ENCODE measurements at places on chromosomes 5 and 9.

DNA sequence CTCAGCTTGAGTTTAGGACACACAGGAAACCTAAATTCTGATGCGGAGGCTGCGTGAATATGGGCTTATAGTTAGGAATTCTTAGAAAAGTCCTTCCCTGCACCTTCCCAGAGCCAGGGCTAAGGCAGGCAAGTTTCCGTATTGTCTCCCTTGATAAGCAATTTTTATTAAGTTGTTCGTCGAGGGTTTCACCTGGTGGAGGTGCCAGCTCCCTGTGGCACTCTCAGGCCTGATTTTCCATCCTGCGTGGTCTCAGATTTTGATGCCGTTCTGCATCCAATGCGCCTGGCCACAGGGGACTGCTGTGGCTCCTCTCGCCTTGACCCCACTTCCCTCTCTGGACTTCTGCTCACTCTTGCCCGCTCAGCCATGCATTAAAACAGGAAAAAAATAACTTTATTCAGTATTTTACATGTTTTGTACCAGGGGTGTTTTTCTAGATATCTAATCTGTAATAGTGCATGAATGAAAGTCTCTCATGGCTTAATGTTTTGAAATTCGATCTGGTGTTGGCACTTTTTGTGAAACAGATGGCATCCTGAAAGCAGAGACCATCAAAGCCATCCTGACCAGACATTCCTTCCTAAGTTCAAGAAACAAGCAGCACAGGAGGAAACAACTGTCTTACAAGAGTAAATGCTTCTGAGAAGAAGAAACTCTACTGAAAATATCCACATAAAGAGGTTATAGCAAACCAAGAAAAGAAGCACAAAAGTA, 50.7 kb downstream of the TRIP13 start:
- no peak for DNase-seq

DNA sequence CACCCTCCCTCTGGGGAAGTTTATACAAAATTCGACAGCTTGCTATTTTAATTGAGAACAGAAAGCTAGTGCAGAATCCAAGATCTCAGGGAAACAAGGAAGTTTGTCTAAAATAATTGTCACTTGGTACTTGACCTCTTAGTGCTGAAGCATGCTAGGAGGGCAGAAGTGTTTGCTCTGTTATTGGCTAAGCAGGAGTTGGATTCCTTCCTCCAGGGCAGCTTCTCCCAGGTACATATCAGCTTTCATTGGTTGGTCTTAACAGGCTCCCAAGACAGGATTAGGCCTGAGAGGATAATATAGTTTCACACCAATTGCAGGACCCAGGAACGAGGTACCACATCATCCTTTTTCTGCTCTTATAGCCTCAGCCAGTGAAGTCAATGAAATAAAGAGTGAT, 432.8 kb downstream of the IRX1 start:
- no peak for DNase-seq

DNA sequence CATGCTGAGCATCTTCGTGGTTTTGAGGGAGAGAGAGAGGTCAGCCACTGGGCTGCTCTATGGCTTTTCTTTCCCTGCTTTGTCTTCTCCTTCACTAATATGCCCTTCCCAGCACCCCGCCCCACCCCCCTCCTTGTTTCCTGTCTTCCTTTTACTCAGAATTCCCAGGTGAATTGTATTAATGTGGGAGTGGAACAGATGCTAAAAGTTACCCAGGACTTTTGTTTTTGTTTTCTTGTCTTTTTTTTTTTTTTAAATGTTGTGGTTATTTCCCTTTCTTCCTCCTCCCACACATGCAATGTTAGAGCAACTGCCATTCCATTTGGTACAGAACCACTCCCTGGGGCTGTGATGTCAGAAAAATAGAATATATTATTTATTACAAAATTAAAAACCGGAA, 442.7 kb upstream of the CD180 start:
- no peak for DNase-seq

DNA sequence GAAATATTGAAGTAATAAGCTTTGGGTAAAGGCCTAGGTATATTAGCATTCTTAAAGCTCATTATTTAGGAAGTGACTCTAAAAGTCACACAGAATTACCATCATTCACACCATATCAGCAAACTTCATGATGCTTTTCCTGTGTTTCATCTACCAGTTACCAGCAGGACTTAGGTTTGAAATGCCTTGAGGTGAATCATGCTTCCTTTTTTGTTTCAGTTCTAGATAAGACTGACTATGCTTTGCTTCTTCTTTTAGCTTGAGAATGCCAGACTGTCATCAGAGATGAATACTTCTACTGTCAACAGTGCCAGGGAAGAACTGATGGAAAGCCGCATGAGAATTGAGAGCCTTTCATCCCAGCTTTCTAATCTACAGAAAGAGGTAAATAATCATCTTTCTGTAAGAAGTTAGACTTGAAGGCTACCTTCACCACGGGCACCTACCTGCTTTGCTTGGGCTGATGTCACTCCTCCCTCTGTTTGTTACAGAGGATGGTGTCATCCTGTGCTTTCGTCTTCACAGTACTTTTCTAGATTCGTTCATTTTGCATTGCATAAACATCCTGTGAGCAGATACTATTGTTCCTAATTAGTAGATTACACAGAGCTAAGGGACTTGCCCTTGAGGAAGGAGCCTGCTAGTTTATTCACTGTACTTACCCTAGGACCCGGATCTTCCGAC, 34.7 kb downstream of the LMNB1 start:
- no peak for DNase-seq

DNA sequence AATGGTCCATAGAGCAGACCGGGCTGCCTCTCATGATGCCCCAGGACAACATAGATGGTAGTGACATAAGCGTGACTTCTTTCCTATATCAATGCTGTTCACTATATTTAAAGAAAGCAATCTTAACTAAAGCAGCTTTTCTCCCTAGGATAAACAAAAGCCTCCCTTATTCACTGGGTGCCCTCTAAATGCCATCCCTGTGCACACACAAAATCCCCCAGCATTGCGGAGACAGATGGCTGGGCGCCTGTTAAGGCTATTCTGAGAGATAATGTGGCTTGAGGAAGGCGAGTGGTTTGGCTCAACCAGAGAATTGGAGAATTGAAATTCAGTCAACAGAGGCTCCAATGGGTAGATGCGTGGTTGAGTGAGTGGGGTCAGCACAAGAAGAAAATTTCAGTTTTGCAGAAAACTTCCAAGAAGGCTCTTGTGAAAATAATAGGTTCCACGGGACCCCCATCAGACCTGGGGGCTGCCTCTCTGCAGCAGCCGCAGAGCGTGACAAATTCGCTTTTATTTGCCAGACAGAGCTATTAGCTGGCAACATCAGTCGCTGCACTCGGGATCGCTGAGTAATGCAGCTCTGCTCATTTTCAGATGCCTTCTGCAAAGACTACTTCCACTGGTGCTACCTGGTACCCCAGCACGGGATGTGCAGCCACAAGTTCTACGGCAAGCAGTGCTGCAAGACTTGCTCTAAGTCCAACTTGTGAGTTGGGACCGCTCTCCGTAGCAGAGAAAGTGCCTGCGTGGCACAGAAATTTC, 103.9 kb upstream of the ICE1 start:
- DNase-seq, result no peak

DNA sequence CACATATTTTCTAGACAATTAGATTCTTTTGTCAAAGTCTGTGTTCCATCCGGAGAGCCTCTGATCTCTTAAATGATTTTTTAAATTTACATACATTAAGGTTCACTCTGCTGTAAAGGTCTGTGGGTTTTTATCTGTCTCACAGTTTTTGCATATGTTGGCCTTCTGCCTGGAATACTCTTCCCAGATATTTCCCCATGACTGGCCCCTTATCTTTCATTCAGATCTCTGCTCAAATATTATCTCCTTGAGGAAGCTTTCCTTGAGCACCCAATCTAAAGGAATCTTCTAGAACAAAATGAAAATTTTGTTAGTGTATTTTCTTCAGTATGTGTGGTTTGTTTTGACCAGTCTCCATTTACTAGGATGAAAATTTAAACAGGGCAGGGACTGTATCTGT, 26.3 kb downstream of the FAF2 start:
- no peak for DNase-seq

DNA sequence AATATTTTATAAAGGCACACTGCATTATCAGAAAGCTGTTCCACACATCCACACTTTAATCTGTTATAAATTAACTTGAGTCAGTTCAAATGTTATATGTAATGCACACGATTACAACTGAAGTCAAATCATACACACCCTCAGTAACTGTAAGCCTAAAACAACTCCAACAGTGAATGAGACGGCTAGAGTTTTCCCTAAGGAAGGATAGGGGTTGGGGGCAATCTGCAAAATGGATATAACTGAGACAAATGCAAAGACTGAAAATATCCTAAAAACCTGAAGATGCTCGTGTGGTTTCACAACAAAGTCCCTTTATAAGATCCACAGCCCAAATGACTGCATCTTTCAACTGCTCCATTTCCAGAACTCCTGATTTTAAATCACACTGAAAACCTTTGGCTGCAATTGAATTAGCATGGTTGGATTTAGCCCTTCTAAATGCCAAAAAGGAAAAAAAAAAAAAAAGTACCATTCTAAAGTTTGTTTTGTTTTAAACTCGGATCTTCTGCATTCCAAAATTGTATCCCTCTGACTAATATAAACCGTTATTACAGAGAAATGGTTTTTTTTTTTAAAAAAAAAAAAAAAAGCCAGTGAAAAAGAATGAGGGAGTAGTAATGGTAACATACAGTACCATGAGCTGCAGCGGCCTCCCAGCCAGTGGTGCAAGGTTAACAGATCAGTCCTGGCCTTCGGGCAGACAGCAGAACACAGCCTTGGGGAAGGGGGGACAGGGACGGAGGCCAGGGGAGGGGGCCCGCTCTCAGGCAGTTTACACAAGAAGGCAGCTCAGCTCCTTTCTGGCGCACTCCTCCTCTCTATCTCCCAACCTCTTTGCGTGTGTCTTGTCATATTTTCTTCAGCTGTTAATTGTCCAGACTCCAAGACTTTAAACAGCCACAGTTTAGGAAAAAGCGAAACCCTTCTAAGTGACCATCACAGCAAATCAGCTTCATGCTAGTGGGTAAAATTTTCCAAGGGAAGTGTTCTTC, 166.1 kb downstream of the BNC2 start:
- peak; percentile 37 for DNase-seq

Measured in HS-5 (cell line).